ENCODE measurements at places on chromosomes 5 and 9.

GRCh38 chr9:33742519-33742918, 52.8 kb upstream of the PRSS3 start:
- DNase-seq = peak; percentile 27

- no peak for DNase-seq
These were observed 91.1 kb downstream of the ENC1 start for GRCh38 chr5:74549384-74549783.

DNA sequence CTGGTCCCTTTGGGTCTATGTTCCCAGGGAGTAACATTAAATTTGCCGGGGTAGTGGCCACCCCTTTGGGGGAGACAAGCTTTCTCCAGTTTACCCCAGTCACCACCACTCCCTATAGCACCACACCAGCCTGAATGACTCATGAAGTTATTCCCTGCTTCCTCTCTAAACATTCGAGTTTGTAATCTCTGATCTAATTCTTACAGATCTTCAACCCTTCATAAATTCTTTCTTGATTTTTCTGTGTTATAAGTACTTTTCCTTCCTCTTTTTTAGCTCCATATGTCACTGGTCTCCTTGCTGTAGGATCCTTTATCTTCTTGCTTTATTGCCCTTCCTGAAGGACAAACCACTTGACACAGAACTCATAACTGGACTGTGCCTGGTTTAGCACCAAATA, 55.6 kb downstream of the GNA14 start:
- no peak for DNase-seq

DNA sequence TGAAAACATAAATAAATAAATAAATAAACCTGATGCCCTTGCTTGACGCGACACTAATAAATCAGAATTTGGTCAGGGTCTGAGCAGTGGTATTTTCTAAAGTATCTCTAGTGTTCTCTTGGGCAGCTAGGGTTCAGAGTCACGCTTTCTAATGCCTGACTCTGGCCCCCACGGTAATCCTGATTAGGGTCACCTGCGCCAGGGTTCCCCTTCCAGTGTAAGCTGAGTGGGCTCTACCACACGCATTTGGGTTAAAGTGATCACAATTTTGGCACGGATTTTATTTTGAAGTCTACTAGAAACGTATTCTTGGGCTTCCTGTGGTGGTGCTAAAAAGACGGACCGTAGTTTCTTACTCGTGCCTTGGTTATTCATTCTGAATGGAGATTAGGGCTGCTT, 651 bp downstream of the TTC1 start:
- no peak for DNase-seq

DNA sequence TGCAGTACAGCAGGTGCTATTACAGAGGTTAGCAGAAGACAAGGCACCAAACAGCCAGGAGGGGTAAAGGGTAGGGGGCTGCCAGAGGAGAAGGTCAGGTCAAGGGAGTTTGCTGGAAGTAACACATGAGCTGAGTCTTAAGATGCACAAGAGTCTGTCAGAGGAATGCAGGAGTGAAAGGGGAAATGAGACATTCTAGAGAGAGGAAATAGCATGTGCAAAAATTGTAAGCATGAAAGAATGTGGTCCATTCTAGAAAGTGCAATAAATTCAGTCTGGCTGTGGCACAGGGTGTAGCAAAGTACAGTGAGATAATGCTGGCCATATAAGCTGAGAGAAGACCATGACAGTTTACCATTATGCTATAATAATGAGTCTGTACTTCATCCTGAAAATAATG, 6.6 kb downstream of the GOLGA1 start:
- DNase-seq = no peak

DNA sequence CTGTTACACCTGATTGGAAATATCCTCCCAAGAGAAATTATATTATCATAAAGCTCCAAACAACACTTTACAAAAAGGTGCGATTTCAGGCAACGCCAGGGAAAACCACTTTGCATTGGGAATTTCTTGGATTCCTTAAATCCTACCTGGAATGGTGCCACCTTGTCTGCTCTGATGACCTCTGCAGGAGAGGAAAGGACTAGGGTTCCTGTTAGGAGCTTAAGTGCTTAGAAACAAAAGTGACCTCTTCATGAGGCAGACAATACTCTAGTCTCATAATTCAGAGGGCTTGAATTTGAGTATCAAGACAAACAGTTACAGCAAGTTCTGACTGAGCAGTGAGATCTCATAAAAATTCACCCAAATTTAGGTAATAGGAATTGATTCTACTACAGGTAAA, 33.9 kb upstream of the GLIS3 start:
- DNase-seq = no peak

DNA sequence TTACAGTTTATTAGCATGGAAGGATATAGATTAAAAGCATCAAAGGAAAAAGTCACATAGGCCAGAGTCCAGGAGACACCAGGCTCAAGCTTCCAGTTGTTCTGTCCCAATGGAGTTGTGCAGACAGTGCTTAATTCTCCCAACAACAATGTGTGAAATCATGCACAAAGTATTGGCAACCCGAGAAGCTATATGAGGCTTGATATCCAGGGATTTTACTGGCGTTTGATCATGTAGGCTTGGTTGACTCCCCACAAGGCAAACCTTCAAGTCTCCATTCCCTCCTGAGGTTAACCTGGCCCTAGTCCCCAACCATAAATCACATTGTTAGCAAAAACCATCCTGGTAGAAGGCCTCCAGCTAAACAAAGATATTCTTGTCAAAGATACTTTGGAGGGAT, 141.5 kb downstream of the ADAMTS19 start:
- no peak for DNase-seq

DNA sequence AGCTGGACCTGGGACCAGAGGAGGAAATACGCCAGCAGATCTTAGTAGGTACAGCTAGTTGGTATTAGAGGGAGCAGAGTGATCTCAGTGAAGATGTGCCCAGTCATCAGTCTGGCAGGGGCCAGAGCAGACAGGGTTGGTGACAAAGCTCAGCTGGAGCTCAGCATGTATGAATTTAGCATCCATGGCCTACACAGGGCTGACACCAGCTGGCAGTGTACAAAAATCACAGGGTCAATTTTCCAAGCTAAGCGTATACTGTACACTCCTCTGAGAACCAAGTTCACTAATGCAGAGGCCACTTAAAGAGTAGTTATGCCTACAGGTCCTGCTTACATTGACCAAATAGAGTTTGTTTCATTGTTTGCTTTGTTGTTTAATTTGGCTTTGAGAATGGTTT, 146.6 kb downstream of the SLC24A2 start:
- DNase-seq = no peak

GRCh38 chr5:150638053-150638444, 2.4 kb upstream of the SYNPO start:
- DNase-seq = no peak

DNA sequence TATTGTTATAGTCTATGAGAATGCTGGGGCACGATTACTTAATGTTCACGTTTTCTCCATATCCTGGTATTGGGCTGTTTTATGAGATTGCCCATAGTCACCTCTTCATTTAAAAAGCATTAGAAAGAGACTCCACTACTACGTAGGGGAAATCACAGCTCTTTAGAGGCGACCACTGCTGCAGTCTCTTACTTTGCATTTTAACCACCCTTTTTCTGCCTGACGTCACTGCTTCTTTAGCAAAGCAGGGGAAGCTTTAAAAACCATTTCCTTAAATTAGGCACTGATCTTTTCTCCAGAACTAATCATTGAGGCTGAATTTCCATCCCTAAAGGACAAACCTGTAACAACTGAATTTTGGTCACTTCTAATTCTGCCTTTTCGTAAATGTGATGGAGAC, 38.9 kb downstream of the ZNF608 start:
- DNase-seq = no peak

DNA sequence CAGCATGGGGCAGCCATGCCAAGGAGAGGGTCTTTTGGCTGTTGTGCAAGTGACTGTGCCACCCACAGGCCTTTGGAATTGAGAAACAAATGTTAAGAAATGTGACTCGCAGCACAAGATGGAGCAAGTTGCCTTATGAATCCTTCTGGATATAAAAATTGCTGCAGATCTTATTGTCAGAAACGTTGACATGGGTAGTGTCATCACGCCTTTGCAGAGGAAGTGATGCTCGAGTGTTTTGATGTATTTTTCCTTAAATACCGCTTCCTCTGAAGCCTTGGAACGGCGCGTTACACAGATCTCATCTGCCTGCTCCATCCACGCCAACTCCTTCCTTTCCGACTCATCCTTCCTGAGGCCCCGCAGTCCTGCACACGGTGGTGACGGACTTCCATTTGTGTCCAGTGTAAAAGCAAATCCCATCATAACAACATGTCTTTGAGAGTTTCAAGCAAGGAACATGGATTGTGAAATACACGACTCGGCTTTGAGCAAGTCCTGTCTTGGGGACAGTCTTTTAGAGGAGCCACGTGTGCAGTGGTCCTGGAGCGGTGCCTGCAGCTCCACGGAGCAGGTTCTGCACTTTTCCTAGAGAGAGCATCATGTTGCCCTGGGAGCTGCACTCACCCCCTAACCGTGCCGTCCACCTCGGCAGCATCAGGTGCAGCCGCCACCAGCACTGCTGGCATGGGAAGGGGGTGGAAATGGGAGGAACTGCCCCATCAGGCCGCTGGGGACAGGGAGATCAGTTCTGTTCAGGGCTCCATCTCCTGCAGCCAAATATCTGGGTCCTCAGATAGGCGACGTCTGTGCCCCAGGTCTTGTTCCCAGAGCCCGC, 15.1 kb downstream of the ROPN1L start:
- no peak for DNase-seq

DNA sequence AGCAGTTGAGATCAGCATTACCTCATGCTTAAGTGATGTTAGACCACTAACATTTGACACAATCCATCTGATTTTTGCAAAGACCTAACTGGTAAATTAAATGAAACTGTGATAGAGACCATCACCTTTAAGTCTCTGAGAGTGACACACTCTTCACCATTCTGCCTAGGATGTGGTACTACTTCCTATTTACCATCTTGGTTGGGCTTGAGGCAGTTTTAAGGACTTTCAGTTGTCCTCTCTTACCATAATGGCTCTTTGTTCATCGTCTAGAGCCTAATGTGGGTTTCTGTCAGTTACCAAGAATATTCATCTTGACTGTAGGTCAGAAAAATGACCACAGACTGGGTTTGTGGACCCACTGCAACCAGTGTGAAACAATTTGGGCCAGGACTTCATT, 158.1 kb downstream of the CETN3 start:
- no peak for DNase-seq

DNA sequence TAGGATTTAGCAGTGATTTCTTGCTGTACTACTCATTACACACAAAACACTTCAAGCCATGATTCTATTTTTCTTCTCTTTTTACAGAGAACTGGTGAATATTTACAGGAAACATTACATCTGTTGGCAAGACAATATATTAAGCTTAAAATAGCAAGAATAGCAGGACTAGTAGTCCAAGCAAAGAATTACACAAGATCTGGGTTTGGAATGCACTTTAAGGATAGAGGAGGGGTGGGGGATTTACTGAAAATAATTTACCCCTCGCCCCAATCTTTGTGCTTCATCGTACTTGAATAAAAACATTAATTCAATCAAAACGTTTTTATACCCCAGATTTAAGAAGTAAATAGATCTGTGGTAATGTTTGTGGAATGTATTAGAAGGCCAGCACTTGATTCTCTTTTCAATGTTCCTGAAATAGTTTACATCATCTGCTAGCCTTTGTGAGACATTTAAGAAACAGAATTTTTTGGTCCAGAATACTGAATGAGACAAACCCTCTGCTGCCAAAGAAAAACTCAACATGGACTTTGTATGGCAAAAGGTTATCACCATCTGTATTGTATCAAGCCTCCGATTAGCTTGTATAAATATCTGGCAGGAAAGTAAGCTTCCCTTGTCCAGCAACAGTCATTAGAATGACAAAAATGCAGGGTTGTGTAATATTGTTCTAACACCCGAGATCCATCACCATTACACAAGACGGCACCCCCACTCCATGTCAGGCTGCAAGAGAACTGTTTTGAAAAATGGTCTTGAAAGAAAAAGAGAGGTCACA, 23.8 kb downstream of the SVEP1 start:
- no peak for DNase-seq

DNA sequence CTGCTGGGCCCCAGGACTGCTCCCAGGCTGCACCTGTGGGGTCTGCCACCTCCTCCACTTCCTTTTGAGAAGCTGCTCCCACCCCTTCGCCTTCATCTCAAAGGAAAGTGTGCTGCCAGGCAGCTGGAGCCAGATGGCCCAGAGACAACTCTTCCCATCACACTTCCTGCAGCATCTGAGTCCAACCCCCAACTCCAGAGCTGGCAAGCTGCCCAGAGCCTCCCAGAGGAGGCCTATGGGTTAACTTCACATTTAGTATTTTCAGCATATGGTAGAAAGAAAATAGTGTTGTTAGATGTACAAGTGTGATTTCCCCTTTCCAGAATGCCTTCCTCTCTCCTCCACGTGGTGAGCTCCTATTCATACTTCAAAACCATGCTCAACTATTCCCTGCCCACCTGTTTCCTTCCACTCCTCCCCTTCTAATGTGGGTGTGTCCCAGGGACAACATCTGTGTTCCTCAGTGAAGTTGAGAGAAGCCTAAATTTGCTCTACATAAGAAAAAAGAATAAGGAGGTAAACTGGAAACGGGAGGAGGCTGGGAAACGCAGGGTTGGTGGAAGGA, 38.6 kb upstream of the KCNMB1 start:
- peak; percentile 83 for DNase-seq
